ENCODE measurements at places on chromosomes 13 and 19.

DNA sequence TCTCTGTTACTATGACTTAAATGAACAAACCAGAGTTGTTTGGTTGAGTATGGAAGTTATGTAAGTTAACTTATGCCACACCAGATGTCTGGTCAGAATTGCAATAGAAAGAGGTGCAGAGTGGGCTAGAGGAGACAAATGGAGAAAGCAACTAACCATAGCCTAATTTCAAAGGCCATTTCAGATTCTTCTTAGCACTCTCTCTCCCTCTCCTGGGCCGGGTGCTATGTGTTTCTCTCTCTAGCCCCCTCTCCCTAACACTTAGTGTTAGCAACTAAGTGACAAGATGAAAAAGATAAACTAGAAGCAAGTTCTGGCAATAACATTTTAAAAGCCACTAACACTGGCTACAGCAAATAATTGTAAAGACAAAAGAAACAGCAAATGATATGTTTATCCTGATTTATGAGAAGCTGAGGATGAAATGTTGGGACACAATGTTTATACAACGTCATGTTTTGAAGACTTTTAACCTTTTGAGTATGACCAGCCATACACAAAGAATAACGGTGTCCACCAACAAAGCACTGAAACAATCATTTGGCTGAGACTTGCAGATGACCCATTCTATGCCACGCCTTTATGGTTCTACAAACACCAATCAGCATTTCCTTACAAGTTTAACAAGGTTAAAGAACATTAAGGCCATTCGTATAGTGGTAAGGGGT is 18.6 kb downstream of the SERPINE3 start:
- DNase-seq, result no peak

- no peak for DNase-seq
These were observed 184.0 kb downstream of the SLC7A1 start for GRCh38 chr13:29411481-29411880.

GRCh38 chr19:460877-461720 is at the start of gene SHC2:
Gene SHC2, minus strand, starts transcription at chr19:461033. Its CDS starts 37 bp downstream, at chr19:460996.
- DNase-seq, result no peak

DNA sequence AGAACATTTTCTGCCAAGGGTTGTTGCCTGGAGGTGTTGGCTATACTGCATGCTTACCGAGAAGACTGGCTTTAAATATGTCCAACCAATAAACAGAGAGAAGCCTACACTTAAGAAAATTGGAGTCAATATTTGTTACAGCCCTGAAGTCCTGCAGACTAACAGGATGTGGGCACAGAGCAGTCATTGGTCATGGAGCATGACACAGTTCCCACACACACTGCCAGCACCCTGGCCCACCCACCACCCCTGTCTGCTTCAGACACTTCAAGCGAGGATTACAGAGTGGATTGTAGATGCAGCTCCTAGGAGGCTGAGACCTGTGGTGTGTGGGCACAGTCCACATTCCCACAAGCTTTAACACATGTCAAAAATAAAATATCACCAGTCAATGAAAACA is 21.0 kb upstream of the SERP2 start:
- no peak for DNase-seq

DNA sequence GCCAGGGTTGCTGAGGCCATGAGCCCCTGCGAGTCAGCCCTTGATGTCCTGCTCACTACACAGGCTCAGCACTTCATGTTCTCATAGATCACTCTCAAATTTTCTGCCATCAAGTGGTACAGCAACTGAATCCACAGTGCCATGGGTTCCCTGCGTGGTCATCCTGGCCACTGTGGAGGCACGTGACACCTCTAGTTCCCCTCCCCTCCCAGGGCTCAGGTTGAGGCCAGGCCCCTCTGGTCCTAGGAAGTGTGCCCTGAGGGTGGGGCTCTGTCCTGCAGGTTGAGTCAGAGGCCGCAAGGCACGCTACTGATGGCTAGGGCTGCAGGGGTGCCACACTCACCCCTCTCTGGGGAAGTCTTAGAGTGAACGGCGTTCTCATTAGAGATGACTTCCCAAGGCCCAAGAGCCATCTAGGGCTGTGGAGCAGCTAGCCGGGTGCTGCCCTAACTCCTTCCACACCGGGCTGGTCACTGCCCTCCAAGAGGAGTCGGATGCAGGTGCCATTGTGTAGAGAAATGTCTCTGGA is 39.8 kb upstream of the TPM4 start:
- no peak for DNase-seq

GRCh38 chr13:29143847-29144246 is 323.7 kb downstream of the MTUS2 start:
- no peak for DNase-seq

- no peak for DNase-seq
These were observed 48.4 kb downstream of the CYP4F22 start for GRCh38 chr19:15556634-15557181.

DNA sequence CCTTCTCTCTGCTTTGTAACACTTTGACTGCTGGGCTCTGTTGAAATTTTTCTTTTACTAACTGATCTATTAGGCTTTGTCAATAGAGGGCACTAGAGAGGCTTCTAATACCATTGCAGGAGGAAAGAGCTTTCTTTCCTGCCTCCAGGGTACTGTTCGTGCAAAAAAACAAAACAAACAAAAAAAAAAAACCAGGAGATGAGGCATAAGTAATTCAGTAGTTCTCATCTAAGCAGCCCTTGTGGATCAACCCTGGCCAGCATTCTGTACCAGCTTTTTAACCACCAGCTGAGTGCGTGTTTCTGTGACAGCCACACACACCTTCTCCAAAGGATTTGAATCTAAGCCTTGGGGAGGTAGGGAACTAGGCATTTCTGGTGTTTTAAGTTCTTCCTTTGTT is 1707.6 kb upstream of the SLC10A2 start:
- no peak for DNase-seq

GRCh38 chr13:82925114-82925513 is 957.2 kb downstream of the SLITRK1 start:
- DNase-seq, result no peak

DNA sequence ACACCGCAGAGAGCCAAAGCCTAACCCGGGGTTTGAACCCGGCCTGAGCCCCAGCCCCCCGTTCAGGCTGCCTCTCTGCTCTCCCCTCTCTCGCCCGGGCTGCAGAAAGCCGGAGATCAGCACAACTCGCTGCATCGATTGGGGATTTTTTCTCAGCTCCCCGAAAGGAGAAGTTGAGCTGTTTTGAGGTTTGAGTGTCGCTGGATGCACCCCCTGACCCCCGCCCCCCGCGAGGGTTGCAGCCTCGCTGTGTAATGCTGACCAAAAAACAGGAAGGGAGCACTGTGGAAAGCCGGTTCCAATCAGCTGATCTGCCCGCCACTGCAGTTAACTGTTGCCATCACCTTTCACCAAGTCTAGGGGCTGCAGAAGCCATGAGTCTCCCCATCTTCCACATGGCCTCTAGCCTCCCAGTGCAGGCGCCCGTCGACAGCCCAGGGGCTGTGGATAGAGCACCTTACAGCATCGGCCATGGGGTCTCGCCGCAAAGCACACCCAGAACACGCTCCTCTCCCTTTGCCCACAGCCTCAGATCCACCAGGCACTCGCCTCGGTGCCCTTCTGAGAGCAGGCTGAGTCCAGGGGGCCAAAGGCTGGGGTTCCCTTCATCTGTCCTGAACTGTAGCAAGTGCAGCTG is 34.5 kb downstream of the MYO9B start:
- no peak for DNase-seq

Data from esophagus muscularis mucosa (tissue), 4 donors.